HFF-Myc (cell line): ENCODE measurements at places on chromosomes 12 and 14.

DNA sequence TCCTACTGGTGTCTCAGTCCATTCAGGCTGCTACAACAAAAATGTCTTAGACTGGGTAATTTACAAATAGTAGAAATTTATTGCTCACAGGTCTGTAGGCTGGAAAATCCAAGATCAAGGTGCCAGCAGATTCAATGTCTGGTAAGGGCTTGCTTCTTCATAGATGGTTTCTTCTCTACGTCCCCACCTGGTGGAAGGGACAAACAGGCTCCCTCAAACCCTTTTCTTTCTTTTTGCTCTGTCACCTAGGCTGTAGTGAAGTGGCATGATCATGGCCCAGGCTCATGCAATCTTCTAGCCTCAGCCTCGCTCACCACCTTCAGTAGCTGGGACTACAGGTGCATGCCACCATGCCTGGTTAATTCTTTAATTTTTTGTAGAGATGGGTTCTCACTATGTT, 106.8 kb upstream of the RPH3A start:
- DNase-seq, result no peak

GRCh38 chr12:116366824-116367223, 89.3 kb upstream of the MED13L start:
- no peak for DNase-seq

- DNase-seq, result no peak
These were observed 74.1 kb downstream of the SLC8A3 start for GRCh38 chr14:70114621-70115156.

DNA sequence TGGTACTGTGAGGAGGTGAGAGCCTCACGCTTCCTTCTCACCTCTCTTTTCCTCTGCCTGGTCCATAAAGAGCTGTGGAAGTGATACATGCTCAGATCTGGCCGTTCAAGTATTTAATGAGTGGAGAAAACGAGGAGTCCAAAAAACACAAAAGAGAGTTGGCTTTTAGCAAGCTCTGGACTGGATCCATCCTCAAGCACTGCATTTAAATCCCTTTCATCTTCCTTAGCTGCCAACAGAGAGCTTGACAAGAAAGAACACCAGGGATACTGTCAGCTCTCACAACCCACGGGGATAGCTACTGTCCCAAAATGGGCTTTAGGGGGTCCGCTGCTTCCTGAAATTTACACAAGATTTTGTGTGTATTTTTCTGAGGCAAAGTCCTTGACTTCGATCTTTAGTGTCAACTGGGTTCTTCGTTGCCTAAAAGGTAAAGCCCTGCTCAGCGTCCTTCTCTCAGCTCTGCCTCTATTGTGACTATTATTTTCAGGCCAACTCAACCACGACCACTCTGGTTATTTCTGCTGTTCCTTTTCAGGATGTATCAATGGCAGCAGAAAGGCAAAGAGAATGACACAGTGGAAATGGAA, 120.9 kb downstream of the TMTC1 start:
- no peak for DNase-seq

DNA sequence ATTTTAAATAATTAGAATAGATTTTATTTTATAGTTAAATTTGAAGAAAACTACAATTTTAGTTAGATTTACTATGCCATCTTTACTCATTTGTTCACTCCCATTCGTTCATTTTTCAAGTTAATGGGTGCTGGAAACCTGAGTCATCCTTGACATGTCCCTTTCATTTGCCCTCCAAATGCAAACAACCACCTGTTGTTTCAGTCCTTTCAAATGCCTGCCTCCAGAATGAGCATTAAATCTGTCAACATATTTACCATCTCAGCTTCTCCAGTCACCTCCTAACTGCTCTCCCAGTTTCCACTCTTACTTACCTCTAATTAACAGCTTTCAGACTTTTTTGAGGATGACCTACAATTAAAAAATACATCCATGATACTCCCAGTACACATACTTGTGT, 375.5 kb downstream of the RAD51B start:
- no peak for DNase-seq

- DNase-seq, result no peak
These were observed 6.2 kb downstream of the DENND5B start for GRCh38 chr12:31584782-31585181.

GRCh38 chr12:53602176-53602864, 23.9 kb downstream of the ATF7 start:
- no peak for DNase-seq

- no peak for DNase-seq
These were observed 132.7 kb upstream of the PARP11 start for GRCh38 chr12:4005851-4006430.

- DNase-seq, result no peak
These were observed 99.8 kb downstream of the PTGER2 start for GRCh38 chr14:52413729-52414408.

DNA sequence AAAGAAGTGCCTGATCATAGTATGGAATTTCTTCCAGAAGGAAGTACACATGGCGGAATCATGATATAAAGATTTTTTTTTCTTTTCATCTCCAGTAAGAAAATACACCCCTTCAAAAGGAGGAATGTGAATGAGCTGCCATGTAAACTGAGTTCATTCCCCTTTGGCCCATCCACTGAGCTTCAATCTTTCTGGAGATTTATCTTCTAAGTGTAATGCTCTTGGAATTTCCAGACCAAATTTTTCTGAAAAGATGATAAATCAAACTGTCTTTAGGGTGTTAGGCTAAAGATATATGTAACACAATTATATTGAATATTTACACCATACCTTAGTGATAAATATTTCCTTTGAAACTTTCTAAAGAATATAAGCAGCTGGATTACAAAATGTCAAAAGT, 5.2 kb downstream of the DCN start:
- DNase-seq, result no peak

DNA sequence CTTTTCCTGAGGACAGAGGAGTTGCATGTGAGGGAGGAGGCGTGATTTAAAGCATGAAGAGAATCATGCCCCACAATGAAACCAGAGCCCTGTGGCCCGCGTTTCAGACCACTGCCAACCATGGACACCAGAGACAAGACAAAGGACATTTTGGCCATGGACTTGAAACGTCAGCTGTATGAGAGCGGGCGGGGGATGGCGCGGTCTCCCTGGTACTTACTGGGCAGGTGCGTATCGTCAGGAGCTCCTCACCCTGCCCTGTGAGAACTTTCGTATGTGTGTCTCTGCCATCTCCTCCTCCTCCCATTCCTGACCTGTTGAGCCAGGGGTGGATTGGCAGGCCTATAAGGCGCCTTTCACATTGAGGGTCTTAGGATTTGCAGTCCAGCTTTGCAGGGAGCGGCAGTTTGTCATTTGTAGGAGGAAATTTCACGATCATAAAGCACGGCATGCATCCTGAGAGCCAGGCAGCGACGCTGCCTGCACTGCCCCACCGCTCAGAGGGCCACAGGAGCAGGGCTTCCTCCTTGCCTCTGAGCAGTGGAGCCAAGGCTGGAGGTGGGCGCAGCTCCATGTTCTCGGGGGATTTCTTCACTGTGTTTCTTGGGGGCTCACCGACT, 22.2 kb downstream of the SFSWAP start:
- no peak for DNase-seq
